ENCODE measurements at places on chromosomes 4 and X.

GRCh38 chr4:182465114-182465513 lies 221.9 kb downstream of the TENM3 start:
- no peak for DNase-seq

DNA sequence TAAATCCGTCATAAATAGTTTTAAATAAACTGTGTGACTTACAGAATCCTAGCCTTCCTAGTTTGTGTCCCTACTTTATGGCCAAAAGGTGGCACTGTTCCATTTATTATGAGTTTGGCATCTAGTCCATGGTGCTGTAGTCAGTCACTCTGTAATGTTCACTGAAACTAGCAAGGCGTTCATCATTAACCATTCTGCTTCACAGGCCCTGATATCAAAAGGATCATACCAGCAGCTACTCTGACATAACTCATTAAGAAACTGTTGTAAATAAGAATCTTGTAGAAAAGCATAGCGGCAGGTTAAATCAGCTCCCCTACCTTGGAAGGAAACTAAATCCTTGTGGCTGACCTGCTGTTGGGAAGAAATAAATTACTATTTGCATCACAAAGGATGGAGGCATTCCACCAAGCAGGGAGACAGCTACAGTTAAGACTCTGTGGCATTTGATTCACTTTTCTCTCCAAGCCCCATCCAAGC lies 919.6 kb upstream of the DIAPH2 start:
- no peak for DNase-seq

DNA sequence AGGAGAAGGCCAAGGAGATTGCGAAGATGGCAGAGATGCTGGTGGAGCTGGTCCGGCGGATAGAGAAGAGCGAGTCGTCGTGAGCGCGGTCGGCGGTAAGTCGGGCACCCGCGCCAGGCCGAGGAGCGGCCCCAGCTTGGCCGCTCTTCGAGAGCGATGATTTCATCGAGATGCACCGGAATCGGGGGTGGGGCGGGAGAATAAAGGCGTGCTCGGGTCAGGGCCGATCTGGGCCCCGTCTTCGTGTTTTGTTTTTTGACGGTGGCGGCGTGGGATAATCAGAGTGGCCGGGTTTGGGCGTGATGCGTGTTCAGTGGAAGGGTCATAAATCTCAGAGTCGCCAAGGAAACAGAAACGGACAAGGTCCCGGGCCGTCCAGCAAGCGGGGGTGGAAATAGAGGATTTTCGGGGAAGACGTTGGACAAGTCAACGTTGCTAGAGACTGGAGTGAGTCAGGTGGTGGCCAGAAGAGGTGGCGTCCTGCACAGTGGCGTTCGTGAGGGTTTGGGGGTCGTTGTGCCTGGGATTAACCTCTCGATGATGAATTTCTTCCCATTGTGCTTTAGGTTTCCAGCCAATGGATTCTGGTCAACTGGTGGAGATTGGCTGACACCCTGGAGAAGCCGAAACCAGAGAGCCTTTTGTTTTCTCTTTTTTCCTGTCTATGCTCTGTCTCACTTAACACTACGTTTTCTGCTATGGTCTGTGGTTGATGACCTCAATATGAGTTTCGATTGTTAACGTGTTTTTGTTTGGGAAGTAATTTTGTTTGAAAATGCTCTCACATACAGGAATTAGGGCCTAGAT lies 882 bp downstream of the MRFAP1 start:
- DNase-seq = peak; percentile 65

- no peak for DNase-seq
Measured at GRCh38 chrX:136146614-136147314, 569 bp upstream of the FHL1 start.

DNA sequence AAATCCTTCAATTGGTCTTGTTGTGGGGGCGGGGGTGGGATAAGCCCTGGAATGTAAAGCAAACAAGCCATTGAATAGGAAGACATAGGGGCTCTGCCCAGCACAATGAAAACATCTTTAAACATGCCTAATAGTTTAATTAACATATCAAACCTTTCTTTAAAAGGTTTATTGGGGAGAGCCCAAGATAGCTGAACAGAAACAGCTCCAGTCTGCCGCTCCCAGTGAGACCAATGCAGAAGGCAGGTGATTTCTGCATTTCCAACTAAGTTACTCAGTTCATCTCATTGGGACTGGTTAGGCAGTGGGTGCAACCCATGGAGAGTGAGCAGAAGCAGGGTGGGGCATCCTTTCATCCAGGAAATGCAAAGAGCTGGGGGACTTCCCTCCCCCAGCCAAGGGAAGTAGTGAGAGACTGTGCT lies 327.2 kb upstream of the CNKSR2 start:
- DNase-seq = no peak

GRCh38 chrX:135000516-135000915 lies 9.7 kb downstream of the SMIM10 start:
- no peak for DNase-seq

GRCh38 chr4:17797808-17798207 lies 12.7 kb downstream of the DCAF16 start:
- no peak for DNase-seq

Data from ureter (tissue), 1 donor.